Esophagus mucosa (tissue), 1 donor: ENCODE measurements at places on chromosomes 2 and 18. TPM values are rescaled to one million over a fixed set of nuclear protein-coding genes. Genes with fewer than 3 reads are reported as not detected.

Gene ALPI
- total RNA-seq: not detected

Gene IL1B
- total RNA-seq: 4.1 TPM

Gene LPIN1
- 33.6 TPM for total RNA-seq

Gene CGREF1
- total RNA-seq: 0.96 TPM

DNA sequence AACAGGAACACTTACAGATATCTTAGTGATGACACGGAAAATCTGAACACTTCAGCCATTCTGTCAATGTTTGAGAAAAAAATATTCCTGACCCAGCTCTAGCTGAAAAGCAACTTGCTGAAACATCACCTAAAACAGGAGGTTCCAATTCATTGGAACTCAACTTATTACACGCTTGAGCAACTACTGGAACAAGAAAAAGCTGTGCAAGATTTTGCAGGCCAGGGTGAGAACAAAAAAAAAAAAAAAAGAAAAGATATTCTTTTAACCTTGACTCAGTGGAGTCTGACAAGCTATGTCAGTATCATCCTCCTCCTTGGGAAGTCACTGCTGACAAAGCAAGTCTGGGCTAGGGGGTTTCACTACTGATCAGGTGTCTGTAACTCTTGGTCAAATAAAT is 351.0 kb downstream of the SS18 start:
- ATAC-seq: no peak

DNA sequence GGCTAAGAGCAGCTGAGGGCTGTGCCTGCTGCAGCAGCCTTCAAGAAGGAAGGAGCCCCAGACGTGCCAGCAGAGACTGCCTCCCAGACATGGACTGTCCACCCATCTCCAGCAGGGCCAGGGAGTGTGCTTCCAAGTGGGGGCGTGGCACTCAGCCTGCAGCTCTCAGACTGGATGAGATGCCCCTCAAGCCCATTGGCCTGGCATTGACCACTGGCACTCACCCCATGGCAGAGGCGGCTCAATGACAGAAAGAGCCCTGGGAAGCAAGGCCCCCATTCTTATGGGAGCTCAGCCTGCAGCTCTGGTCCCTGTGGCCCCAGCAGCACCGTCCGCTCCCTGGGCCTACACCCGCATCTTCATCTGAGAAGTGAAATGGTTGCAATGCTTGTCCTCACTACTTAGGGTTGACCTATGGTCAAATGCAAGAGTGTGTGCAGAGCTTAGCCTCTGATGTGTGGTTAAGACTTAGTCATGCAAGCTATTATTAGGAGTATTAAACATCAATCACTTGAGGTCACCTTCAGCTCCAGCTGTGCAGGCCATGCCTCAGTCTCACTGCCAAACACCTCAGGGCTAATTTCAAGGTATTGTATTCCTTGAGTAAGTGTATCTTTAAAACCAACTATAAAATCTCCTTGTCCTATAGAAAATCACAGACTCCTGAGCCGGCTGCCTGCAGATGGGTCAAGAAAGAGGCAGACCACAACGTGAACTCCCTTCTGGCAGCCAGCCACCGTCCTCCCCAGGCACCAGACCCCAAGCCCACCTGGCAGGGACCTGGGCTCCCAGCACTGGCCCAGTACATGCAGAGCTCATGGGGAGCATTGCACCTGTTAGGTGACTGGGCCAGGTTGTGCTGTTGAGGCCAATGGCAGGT is 194.8 kb downstream of the NDUFA10 start:
- peak; percentile 81 for ATAC-seq

DNA sequence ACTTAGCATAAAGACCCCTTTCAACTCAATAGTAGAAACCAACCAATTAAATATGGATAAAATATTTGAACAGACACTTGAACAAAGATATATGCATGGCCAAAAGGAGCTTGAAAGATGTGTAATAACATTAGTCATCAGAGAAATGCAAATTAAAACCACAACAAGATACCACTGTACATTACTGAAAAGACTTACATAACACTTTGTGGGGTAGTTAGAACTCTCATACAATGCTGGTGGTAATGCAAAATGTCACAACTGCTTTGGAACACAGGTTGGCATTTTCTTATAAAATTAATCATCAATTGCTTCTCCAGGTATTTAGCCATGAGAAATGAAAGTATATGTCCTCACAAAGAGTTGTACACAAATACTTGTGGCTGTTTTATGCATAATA is 60.7 kb downstream of the TTC27 start:
- no peak for ATAC-seq

DNA sequence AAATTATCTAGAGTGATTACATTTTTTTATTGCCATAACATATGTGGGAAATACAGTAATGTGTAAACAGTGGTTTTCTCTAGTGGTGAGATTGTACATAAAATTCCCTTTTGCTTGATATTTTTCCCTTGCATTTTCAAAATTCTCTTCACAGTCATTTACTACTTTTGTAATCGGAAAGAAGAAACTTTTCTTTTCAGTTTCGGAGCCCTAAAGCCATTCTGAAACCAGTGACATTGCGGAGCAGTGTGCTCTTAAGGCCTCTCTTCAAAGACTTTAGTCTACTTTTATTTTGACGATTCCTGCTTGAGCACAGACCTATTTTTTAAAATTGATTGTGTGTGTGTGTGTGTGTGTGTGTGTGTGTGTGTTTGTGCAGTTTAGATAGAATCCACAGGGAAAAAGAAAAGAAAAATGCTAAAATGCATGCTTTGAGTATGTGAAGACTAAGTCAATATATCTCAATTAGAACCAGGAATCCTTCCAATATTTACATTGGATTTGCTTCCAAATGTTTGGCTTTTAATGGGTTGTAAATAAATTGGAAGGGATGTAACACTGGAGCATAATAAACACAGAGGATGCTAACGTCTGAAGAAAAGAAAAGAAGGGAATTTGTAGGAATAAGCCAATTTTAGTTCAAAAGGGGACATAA is 357.4 kb downstream of the RND3 start:
- no peak for ATAC-seq

- ATAC-seq: no peak
Observed at GRCh38 chr2:43132683-43133301, 93.6 kb downstream of the ZFP36L2 start.

GRCh38 chr2:160621748-160622147 is 128.1 kb upstream of the RBMS1 start:
- ATAC-seq: no peak

DNA sequence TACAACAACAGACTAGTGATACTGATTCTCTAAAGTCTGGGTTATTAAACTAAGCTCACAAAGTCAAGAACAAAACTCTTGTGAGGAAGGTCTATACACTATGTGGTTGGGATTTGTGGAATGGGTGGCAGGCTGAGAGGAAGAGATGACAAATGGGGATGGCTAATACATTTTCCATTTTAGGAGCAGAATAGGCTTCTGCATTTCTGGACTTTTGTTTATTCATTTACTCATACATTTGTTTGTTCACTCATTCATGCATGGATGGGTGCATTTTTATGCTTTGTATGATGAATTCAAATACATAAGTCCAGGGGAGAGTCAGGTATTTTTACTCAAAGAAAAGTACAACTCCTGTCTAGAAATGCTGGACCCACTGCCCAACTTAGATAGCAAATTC is 637.4 kb upstream of the CDH2 start:
- no peak for ATAC-seq

GRCh38 chr18:6057604-6058003 is 162.3 kb upstream of the TMEM200C start:
- no peak for ATAC-seq

DNA sequence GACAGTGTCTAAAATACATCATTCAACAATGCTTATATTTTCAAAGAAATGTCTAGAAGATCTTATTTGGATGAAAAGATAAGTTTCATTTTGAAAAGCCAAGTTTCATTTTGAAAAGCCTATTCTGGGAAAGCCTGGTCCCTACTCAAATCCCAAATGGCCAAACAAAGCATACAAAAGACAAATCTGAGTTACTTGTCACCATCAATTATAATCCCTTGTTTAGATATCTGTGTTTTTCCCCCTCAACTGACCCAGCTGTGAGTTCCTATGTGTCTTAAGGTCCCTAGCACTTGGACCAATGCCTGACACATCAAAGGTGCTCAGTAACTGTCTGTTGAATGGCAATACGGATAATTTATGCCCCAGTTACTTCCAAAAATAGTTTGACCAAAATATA is 52.3 kb upstream of the THOC1 start:
- ATAC-seq: no peak

DNA sequence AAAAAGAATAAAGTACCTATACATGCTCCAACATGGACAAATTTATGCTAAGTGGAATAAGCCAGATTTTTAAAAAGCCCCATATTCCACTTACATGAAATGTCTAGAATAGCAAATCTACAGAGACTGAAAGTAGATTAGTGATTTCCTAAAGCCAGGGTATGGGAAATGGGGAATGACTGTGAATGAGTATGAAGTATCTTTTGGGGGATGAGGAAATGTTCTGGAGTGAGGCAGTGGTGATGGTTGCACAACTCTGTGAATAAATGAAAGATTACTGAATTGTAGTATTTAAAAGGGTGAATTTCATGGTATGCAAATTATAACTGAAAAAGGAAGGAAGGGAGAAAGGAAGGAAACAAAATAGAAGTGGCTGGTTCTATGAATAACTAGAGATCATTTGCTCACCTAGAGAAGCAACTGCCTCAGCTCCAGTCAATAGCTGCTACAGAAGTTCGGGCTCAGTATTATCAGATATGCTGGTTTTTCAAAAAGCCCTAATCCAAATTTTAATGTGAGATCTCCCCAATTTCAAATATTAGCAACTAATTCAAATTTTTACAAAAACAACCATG is 39.3 kb downstream of the MAP3K2 start:
- no peak for ATAC-seq

GRCh38 chr2:126657636-126658318 is 1.8 kb downstream of the GYPC start:
- ATAC-seq: peak; percentile 90

DNA sequence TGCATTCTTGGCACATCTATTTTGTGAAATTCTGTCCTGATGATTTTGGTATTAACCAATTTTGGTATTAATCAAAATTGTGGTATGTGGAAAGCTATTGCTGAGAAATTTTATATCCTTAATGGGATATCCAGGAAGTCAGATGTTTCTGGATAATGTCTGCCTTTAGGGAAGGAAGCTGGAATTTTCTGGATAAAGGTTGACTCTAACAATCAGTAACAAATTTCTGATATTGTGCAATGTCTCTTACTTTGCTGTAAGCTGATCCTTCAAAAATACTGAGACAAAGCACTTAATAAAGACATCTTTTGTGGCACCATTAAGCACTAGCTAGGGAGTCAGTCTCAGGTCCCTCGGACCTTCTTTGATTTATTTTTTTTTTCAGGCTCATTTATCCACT is 100.8 kb upstream of the UGP2 start:
- no peak for ATAC-seq

DNA sequence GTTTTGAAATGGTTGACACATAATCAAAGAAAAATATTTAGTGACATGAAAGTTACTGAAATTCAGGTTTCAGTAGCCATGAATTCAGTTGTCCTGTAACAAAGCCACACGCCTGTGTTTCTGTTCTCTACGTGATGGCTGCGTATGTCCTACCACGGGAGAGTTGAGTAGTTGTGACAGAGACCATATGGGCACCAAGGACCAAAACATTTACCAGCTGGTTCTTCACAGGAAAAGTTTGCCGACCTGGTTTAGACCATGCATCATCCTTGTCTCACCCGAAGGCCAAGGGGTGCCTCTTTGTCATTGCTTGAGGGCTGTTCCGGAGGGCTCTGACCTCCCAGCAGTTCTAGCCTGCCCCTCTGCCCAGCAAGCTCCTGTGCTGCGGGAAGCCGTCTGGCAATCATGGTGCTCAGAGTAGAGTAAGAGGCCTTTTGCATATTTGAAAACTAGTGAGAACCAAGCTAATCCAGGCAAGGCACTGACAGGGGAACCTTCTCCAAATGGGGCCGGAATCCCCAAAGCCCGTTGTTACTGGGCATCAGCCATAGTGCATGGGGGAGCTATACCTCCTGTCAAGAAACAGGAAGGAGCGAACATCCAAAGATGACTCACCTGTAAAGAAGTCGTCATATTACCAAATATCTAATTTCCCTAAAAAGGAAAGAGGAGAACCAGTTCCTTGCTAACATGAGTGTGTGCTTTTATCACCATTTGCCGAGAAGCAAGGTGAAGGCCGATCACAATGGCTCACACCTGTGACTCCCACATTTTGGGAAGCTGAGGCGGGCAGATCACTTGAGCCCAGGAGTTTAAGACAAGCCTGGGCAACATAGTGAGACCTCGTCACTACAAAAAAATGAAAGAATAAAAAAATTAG is 92.6 kb upstream of the RAB12 start:
- peak; percentile 66 for ATAC-seq

- ATAC-seq: no peak
Observed at GRCh38 chr2:70855667-70856066, 20.1 kb upstream of the CD207 start.

GRCh38 chr2:214410918-214411554 is at the start of gene VWC2L:
Gene VWC2L (plus strand): TSS chr2:214411054. CDS start chr2:214414194, 3,140 bp downstream.
- peak; percentile 45 for ATAC-seq

- ATAC-seq: no peak
Observed at GRCh38 chr18:48113691-48114090, 183.2 kb upstream of the SMAD2 start.

GRCh38 chr2:105873281-105873680 is 128.6 kb downstream of the NCK2 start:
- ATAC-seq: no peak

GRCh38 chr2:187075199-187075635 is 226.2 kb upstream of the ZSWIM2 start:
- ATAC-seq: no peak

- ATAC-seq: no peak
Observed at GRCh38 chr2:189285349-189285748, 105.8 kb upstream of the COL5A2 start.

DNA sequence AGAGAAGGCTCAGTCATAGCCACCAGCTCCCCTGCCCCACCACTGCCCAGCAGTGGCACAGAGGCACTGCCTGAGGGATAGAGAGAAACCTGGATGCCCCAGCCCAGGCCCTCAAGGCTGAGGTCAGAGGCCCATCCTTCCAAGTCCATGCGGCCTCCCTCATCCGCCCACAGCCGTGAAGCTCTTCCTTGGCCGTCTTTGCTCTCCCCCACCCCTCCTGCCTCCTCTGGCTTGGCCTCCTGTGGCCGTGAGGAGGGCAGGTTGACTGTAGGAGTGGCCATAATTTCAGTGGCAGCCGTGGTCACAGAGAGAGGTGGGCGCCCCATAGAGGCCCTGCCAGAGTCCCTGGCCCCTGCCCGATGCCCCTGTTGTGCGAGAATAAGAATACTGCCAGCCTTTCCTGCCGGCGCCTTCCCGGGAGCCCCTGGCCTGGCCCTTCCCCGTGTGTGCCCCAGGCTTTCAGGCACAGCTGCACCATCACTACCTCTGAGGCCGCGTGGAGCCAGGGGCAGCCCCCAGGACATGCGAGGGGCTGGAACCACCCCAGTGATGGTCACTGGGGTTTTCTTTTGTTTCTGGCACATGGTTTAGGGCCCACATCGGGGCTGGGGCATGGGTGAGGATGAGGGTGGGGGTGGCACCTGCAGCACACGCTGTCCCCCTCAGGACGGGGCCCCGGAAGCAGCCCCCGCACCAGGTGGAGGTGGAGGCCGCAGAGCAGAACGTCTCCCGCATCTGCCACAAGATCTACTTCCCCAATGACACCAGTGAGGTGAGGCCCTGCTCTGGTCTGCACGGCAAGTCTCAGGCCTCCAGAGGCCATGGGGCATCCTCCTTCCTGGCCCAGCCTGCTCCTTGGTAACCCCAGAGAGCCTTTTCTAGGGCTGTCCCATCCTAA is 13.1 kb upstream of the GPR17 start:
- peak; percentile 6 for ATAC-seq

- peak; percentile 51 for ATAC-seq
Observed at GRCh38 chr2:109448946-109449788, 164.6 kb downstream of the SEPTIN10 start.

- ATAC-seq: no peak
Observed at GRCh38 chr2:144554492-144555210, 34.7 kb upstream of the ZEB2 start.

GRCh38 chr2:111982822-111983221 is 72.2 kb upstream of the TMEM87B start:
- no peak for ATAC-seq
